ENCODE measurements at places on chromosomes 4 and X.

- DNase-seq, result peak; percentile 43
Observed at GRCh38 chr4:184506527-184507121, 32.3 kb upstream of the IRF2 start.

GRCh38 chr4:48139691-48140090 is 5.6 kb upstream of the TXK start:
- no peak for DNase-seq

GRCh38 chr4:184675821-184676492 is 26.4 kb downstream of the PRIMPOL start:
- no peak for DNase-seq

DNA sequence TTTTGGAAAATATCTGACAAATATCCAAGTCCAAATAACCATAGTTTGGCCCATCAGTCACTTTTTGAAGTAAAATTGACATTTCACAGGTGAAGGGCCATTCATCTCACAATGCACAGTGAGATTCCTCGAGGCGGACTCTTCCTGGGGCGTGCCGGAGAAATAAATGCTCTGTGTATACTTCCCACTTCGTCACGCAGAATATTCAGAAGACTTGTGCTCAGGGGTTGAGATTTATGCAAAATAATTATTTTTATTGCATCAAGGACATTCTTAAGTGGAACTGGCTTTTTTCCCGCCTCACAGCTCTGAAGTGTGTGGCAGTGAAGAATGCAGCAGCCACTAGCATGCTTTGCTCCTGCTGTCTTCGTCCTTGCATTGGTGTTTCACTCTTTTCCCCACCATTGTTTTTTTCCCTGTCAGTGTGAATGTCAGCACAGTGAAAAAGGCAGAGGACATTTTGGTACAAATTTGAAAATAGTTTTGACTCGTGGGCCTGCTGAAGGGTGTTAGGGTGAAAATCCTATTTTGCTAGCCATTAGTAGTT is 70.6 kb downstream of the FAM193A start:
- no peak for DNase-seq

DNA sequence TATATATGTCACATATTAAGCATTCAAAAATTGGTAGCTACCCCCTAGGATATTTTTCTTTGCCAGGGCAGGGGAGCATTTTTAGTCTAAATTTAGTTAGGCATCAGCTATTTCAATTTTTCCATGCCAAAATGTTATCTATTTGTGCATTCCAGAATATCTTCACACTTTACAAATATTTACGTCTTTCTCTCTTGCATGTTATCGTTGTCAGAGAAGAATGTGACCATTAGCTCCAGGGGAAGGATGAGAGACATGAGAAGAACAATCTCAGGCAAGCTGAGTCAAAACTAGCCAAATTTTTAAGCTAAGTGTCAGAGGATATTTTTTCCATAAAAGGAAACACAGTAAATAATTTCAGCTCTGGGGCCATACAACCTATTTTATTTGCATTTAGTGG is 885.0 kb upstream of the EPHA5 start:
- no peak for DNase-seq

GRCh38 chr4:10589799-10590198 is 94.8 kb downstream of the CLNK start:
- DNase-seq, result no peak

GRCh38 chr4:76059750-76060149 is 14.8 kb upstream of the ART3 start:
- DNase-seq, result no peak

DNA sequence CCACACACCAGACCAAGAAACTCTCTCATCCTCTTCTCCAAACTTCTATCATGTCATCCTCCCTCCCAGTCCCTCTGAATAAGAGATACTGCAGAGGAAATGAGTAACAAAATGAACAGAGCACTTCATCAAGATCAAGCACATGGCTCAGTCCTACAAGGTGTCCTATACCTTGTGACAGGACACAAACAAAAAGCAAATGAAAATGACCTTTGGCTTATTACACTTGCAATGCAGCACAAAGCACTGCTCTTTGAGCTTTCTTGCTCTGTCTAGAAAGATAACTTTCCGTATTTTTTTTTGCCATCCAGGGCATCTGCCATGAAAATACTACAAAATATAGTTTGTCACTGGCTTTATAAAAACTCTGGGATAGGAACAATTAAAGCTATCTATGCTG is 402.7 kb downstream of the HNRNPD start:
- no peak for DNase-seq

GRCh38 chr4:8874896-8875680 is 3.4 kb upstream of the HMX1 start:
- DNase-seq, result no peak

GRCh38 chr4:79472693-79473438 is 64.8 kb upstream of the GK2 start:
- DNase-seq, result no peak

- no peak for DNase-seq
Observed at GRCh38 chr4:25081866-25082471, 51.2 kb upstream of the LGI2 start.

- DNase-seq, result no peak
Observed at GRCh38 chr4:3291411-3291968, 1.3 kb upstream of the RGS12 start.

DNA sequence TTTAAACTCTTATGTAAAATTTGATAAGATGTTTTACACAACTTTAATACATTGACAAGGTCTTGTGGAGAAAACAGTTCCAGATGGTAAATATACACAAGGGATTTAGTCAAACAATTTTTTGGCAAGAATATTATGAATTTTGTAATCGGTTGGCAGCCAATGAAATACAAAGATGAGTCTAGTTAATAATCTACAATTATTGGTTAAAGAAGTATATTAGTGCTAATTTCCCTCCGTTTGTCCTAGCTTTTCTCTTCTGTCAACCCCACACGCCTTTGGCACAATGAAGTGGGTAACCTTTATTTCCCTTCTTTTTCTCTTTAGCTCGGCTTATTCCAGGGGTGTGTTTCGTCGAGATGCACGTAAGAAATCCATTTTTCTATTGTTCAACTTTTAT is at the start of gene ALB:
Gene ALB (plus strand): TSS at position 246 of the 400 bp plus-strand sequence. CDS start 41 bp downstream, at position 287.
- DNase-seq, result no peak

- no peak for DNase-seq
Observed at GRCh38 chr4:7213807-7214206, 21.5 kb downstream of the SORCS2 start.

- DNase-seq, result no peak
Observed at GRCh38 chrX:82589410-82589809, 918.7 kb upstream of the POU3F4 start.

DNA sequence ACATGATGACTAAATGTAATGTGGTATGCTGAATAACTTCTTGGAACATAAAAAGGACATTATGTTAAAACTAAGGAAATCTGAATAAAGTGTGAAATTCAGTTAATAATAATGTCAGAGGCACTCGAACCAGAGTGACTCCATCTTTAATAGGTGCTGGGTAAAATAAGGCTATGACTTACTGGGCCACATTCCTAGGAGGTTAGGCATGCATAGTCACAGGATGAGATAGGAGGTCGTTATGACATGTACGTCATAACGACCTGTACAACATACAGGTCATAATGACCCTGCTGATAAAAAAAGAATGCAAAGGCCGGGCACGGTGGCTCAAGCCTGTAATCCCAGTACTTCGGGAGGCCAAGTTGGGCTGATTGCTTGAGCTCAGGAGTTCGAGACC is 28.9 kb upstream of the OPHN1 start:
- DNase-seq, result no peak

DNA sequence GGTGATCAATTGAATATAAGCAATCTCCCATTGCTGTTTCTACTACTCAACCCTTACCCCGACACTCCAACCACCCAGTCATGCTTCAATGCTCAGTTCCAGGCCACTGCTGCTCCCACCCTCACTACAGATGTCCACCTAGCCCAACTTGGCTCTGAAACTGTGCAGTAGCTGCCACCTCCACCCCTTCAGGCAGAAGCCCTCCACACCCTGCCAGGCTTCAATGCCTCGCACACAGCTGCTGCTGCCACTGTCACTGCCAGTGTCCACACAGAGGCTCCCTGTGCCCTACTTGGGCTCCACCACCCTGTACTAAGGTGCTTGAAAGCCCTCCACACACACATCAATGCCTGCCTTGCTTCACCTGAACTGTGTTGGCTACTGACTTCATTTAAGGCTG is 34.6 kb downstream of the LAMTOR3 start:
- no peak for DNase-seq

GRCh38 chr4:2526559-2526958 is 9.9 kb upstream of the FAM193A start:
- no peak for DNase-seq

DNA sequence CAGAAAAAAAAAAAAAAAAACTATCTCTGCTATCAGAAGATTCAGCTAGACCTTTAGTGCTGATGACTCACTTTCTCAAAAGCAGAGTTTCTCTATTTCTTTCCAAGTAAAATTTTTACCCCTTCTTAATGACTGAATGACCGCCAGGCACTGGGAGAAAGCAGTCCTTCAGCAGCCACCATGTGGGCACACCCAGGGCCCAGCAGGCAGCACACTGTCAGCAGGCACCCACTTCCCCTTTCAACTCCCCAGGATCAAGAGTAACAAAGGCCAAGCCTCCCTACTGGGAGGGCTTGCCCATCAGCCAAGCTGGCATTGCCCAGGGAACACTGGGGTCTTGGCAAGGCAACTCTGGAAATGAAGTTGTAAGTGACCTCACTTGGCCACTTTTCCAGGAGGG is 201.9 kb upstream of the MAMLD1 start:
- DNase-seq, result no peak

DNA sequence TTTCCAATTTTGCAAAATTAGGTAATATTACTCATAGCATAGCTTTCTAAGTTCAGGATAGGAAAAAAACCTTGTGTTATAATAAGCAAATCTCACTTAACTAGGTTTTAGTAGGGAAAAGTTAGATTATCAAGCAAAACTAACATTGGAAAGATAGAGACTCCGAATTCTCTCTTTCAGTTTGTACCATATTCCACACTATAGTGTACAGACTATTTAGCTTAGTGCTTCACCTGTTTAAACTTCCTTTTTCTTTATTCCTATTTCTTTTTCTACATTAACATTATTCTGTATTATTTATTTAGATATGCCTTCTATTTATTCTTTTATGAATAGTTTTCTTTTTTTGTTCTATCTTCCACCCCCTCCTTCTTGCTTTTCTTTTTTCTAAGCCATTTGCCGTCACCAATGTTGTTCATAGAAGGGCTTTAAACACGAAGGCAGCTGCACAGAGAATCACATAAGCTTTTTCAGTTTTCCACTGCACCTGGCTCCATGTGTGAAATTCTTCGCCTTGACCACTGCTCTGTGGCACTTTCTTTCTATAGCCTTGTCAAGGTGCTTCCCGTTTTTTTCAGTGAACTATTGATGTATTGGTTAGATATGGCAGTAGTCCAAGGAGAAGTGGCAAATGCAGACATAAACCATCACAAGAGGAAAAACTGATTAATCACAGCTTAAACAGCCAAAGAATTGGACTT is 8.5 kb downstream of the PCDH10 start:
- DNase-seq, result no peak

DNA sequence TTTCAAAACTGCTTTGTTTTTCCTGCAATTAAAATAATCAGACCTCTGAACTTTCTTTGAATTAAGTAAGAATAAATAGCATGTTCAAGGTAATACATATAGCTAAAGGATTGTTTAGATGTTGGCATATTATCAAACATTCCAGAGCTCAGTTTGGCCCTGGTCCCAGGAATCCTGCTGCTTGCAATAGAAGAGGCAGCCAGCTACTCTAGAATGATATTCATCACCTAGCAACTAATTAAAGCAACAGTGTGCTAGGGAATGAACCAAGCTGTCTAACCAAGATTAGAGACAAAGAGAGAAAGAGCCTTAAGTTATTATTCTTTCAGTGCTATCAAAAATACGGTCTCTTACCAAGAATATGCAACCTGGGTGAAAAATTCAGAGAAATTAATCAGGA is 460.9 kb downstream of the GABRG1 start:
- DNase-seq, result no peak

DNA sequence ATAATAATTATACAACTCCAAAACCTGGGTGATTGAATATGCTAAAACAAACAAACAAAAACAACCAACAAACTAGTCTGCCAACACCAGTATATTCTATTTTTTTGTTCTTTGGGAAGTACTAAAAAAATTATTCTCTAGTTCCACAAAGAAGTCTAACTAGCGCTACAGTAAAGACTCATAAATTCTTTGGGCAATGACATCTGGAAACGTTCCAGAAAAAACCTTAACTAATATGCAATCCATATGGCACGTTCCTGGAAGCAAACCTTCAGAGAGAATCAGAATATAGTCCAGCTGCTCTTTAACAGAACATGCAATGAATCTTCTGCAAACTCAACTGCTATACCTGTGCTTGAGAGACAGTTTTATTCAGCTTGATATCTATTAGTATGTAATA is 500.1 kb downstream of the TRAM1L1 start:
- no peak for DNase-seq

DNA sequence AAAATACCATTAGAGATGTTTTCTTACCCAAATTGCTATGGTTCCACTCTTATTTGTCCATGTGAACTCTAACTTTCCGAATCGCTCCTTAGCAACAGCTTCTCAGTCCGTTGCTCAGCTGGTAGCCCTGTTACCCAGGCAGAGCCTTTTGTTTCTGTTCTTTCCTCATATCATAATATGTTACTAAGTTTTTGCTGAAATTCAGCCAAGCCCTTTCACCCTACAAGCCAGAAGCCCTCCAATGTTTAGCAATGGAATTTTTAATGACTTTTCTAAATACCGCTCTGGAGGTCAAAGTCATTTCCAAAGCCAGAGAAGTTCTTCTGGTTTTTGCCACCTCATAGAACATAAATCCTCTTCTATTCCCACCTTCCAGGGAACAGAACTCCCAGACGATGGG is 1029.5 kb downstream of the C4orf33 start:
- no peak for DNase-seq

DNA sequence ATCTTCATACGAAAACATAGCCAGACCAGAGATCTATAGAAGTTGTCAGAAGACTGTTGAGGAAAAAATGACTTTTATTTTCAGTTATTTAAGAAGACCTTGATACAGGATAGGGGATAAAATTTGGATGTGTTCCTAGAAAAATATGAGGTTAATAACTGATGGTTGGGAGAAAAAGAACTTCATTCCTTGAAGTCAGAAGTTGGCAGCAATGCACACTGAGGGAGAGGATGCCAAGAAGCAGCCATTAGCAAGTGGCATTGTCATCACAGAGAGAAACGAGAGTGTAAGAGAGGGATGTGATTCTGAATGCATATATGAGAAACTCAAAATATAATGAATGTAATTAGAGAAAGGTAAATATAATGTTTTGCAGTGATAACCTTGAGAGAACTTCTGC is 382.1 kb upstream of the EPHA5 start:
- DNase-seq, result no peak

- DNase-seq, result no peak
Observed at GRCh38 chrX:153880440-153880815, 5.5 kb downstream of the L1CAM start.

GRCh38 chr4:92529510-92529909 is 225.7 kb downstream of the GRID2 start:
- no peak for DNase-seq

DNA sequence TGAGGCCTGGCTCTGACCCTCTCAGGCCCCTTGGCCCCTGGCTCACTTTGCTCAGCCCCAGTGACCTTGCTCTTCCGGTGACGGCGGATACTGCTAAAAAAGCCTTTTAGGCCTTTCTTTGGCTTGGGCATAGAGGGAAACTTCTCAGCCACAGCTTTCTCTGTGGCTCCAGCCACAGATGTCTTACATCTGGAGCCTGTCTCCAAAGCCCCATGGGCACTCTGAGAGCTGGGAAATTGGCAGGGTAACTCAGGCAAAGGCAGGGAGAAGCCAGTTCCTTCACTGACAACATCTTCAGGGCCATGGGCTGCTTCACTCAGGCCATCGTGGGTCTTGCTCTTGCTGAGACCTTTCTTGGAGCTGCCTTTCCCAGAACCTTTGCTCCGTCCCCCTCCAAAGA is 12.8 kb downstream of the AMER1 start:
- DNase-seq, result no peak

- DNase-seq, result no peak
Observed at GRCh38 chr4:5890063-5890727, 2.7 kb downstream of the CRMP1 start.

All from stimulated activated naive CD8-positive, alpha-beta T cell treated with anti-CD3 and anti-CD28 coated beads, Interleukin-15, Interleukin-2, amounts not matched to agents 100 U/mL and 50 U/mL, for 24 hours (primary cell).